ENCODE measurements at places on chromosomes 3 and 15.

- DNase-seq: no peak
These were observed 19.4 kb upstream of the PRR20G start for GRCh38 chr3:127307112-127307835.

- no peak for DNase-seq
These were observed 156.8 kb upstream of the ICE2 start for GRCh38 chr15:60635507-60636352.

- no peak for DNase-seq
These were observed 184.6 kb downstream of the GOLGA6L6 start for GRCh38 chr15:20356911-20357480.

DNA sequence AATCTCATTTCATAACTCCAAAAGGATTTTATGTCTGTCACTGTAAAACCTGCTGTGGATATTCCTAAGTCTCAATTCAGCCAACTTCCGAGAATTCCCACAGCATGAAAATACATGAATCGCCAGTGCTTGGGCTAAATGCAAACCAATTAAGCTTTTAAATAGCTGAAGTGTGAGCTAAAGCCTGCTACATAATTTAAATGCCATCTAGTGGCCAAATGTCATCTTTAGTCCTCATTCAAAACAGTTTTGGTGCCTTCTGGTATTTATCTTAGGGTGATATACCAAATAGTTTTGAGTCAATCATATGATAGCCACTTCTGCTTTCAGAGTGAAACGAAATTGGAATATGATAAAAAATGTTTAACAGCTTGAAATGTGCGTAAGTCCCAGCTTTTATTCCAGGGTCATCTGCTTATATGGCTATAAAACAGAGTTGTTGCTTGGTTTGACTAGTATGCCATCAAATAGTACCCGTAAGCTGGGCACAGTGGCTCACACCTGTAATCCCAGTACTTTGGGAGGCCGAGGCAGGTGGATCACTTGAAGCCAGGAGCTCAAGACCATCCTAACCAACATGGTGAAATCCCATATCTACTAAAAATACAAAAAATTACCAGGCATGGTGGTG, 41.8 kb upstream of the CCNL1 start:
- DNase-seq: peak; percentile 60

GRCh38 chr15:68637767-68638404, 59.1 kb downstream of the CORO2B start:
- DNase-seq: no peak

- no peak for DNase-seq
These were observed 99.9 kb downstream of the SLCO3A1 start for GRCh38 chr15:91953432-91953831.

DNA sequence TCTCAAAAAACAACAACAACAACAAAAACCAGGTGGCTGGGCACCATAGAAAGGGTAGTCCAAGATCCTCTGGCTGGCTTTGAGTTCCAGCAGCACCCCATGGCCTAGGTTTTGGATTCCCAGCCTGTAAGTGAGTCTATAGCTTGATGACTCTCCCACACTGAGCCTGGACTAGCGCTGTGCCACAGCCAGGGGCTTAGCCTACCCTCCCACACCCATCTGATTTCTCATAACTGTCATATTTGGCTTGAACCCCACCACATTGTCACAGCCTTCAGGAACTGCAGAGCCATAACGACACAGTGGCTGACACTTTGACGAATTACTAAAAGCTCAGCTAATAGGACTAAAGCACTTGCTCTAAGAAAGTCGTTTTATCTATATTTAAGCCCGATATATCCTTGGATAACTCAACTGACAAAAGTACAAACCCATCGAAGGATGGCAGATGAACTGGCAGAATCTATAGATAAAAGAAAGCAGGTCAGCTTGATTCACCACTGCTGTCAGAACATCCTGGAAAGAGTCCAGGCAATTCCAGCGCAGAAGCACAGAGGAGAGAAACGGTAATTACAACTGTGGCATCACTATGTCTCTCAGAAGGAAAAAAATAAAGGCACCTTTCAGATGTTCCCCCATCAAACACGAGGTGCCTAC, 62.1 kb downstream of the HOMER2 start:
- DNase-seq: peak; percentile 19

GRCh38 chr3:108103040-108103751, 12.4 kb upstream of the CD47 start:
- DNase-seq: peak; percentile 51

DNA sequence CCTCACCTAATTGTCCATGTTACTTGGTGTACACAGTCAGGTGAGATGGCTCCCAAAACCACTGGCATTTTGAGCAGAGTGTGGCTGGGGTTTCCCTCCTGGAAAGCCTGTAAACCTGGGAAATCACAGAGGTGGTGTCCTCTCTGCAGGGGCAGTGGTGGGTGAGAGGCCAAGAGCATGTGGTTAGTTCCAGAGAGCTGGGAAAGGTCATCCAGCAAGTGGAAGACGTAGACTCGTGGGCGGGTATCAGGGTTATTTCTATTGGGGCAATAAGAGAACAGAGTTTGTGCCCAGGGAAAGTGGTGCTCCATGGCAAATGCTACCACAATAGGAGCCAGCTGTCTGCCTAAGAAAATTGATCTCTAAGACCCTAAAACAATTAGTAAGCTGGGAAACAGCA, 44.6 kb upstream of the LIMD1 start:
- no peak for DNase-seq

DNA sequence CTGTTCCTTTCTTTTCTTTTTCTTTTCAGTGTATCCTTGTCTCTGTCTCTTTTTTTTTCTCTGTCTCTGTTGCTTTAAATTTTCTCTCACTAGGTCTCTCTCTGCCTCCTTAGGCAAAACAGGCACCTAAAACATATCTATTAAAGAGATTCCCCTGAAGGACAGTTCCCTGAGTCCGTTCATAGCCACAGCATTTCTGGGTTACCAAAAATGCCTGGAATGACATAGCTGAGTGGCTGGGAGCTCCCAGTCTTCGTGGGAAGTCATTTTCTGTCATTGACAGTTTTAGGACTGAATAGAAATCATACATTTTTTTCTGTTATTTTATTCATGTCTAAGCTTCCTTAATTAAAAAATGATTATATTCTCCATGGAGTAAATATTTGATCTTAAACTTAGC, 323.8 kb upstream of the AZI2 start:
- no peak for DNase-seq
